ENCODE measurements at places on chromosomes 11 and 22.

DNA sequence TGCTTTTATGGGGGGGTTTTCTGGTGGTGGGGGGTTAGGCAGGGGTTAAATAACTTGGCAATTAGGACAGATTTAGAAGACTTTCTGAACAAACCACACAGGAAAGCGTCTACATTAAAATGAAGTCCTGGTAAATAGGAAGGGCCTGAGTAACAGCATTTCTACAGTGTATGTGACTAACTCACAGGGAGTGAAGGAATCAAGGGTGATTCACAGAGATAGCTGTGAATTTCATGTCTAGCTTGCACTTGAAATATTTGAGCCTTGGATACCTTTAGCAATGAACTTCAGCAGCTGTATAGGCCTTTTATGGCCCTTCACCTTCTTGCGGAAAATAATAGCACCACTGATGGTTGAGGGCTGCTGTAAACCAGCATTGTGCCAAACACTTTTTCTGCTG lies 26.1 kb upstream of the LDHA start:
- no peak for DNase-seq

DNA sequence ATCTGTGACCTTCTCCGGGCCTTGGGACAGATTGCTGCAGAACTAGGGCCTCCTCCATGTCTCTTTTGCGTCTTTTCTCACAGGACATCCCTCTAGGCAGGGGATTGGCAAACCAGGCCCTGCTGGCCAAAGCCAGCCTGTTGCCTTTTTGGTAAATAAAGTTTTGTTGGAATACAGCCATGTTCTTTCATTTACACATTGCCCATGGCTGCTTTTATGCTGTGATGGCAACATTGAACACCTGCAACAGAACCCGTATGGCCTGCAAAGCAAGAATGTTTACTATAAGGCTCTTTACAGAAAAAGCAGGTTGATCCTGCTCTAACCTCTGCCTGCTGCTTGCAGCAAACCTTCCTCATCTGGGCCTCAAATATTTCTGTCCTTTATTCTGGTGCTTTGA lies 56.8 kb upstream of the B3GAT1 start:
- DNase-seq = no peak

GRCh38 chr11:45917286-45917622 lies 423 bp downstream of the PEX16 start:
- no peak for DNase-seq

- DNase-seq = no peak
These were observed 1.4 kb downstream of the PRR5 start for GRCh38 chr22:44703255-44703870.

- DNase-seq = no peak
These were observed 41.4 kb upstream of the CLDN5 start for GRCh38 chr22:19565382-19566278.

- no peak for DNase-seq
These were observed 54.9 kb upstream of the HTATIP2 start for GRCh38 chr11:20308601-20309000.

DNA sequence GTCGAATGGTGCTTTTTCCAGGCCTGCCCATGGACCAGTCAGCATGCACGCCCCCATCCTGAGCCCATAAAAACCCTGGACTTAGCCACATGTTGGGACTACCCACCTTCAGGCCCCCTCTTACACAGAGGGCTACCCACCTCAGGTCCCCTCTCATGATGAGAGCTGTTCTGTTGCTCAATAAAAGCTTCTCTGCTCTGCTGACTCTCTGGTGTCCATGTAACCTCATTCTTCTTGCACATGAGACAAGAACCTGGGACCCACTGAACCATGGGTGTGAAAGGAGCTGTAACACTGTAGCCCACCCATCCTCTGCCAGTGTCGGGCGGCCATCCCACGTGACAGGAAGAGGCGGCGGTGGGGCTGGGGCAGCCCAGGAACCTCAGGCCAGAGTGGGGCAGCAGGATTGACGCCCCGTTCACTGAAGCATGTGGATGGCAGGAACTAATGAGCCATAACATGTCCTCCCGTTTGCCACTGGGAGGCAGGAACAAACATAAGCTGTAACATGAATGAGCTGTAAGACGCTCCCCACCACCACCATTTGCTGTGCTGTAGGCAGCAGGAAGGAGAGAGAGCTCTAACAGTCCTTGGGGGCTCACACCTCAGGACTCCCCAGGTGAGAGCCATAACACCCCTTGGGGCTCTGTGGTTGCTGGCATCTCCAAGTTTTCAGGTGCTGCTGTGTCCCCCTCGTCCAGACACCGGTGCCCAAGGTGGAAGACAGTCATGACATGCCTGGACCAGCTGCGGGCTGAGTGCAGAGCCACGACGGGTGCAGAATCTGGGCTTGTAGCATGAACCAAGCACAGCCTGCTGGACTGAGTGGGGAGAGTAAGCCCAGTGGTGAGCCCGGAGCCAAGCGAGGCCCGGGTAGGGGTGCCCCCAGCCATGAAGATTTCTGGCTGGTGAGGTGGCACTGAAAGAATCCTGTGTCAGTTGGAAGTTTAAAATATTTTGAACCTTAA lies 69.4 kb downstream of the MCHR1 start:
- DNase-seq = no peak

DNA sequence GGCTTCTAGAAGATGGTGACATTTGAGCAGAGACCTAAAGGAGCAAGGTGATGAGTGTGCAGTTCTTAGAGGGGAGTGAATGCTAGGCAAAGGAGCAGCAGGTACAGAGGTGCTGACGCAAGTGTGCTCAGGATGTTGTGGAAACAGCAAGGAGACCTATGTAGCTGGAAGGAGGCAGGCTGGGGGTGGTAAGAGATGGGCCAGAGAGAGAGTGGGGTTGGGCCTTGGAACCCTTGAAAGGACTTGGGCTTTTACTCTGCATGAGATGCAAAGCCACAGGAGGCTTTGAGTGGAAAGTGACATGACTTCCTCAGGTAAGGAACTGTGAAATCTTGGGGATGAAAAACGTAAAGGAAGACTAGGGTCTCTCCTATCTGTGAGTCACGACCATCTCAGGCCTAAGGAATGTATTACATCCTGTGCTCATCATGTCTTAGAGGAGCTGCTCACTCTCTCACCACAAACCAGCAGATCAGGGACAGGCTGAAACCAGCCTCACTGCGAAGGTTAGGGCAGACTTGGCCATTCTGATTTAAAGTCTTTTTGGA lies 65.4 kb downstream of the MICAL2 start:
- no peak for DNase-seq

DNA sequence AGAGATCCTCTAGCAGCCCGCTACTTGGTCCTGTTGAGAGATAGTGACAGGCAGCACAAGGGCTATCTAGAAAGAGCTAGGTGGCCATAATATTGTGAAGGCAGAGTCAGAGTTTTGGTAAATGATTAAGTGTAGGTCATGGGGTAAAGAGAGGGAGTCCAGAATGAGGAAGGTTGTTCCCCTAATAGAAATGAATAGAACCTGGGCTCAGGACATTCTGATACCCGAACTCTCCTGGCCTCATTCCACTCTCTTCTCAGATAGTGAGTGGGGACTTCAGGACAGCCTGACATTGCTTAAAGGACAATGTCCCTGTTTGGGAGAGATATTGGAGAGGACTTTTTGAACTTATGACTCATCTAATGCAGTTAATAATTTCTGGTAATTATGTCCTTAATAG lies 20.6 kb downstream of the SLC5A1 start:
- DNase-seq = no peak

- no peak for DNase-seq
These were observed 313.6 kb downstream of the KIRREL3 start for GRCh38 chr11:126686938-126687337.

GRCh38 chr11:132068556-132068955 lies 698.1 kb downstream of the NTM start:
- DNase-seq = no peak

- no peak for DNase-seq
These were observed 274.4 kb downstream of the BLID start for GRCh38 chr11:121841487-121842191.

DNA sequence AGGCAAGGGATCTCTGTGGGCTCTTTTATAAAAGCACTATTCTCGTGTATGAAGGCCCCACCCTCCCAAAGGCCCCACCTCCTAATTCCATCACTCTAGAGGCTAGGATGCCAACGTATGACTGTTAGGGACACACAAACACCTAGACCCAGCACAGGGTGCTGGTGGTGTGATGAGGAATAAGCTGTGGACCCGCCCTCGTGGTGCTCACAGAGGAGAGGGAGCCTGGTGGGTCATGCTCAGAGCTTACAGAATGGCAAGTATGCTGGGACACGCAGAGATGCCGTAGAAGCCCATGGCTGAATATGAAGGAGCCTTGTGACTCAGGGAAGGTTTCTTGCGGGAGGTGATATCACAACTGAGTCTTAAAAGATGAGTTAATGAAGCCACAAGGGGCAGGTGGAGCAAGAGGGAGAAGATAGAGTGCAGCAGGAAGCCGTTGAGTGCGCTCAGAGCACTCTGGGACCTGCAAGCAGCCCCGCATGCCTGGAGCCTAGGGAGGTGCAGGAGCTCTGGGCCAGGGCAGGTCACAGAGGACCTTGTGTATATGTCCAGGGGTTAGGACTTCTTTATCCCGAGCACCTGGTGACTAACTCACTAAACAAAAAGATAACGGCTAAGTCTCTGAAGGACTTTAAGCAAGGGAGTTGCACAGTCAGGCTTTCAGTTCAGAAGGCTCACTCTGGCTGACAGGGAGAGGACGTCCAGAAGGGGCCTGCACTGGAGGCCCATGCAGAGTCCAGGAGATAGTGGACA lies 160.9 kb downstream of the TRIM29 start:
- no peak for DNase-seq

DNA sequence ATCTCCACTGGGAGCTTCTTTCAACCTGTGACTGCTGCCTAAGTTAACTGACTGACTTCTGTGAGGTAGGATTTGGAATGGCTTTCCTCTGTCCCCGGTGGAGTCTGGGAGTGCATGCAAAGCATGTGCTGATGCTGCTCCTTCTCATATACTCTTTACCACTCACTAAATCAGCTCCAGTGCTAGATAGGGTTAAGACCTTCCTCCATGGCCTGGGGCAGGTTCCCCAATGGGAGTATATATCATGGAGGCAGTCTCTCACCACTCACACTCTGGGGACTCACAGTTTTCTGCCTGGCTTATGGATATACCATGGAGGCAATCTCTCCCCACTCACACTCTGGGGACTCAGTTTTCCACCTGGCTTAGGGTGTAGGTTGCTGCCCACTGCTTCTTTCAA lies 10.1 kb upstream of the FANCF start:
- DNase-seq = no peak

GRCh38 chr11:121141066-121141465 lies 40.0 kb downstream of the TECTA start:
- DNase-seq = no peak

- DNase-seq = no peak
These were observed 263.3 kb downstream of the LARGE1 start for GRCh38 chr22:33656808-33657628.

- DNase-seq = no peak
These were observed 257.7 kb upstream of the NARS2 start for GRCh38 chr11:78832226-78832947.

- DNase-seq = no peak
These were observed 823 bp upstream of the MUC15 start for GRCh38 chr11:26572770-26573402.

DNA sequence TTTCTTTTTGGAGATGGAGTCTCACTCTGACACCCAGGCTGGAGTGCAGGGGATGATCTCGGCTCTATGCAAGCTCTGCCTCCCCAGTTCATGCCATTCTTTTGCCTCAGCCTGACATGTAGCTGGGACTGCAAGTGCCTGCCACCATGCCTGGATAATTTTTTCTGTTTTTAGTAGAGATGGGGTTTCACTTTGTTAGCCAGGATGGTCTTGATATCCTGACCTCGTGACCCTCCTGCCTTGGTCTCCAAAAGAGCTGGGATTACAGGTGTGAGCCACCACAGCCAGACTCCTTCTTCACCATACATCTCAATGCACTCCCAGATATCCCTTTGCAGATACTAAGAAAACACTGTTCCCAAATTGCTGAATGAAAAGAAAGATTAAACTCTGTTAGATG lies 224.3 kb downstream of the OR4A5 start:
- no peak for DNase-seq

Measured in Calu3 (cell line).